Peyer's patch (tissue), 4 donors: ENCODE measurements at places on chromosomes 13 and 19. TPM values are rescaled to one million over a fixed set of nuclear protein-coding genes. Genes with fewer than 3 reads are reported as not detected.

MCEMP1 gene
- total RNA-seq = not detected

SPINT2 gene
- 736 TPM for total RNA-seq

SF3A2 gene
- total RNA-seq = 65.3 TPM

GRK1 gene
- 1.7 TPM for total RNA-seq

SLC25A15 gene
- 76.5 TPM for total RNA-seq

HIPK4 gene
- not detected for total RNA-seq

GPR183 gene
- total RNA-seq = 1.1 TPM
